ENCODE measurements at places on chromosomes 11 and 22. TPM values are rescaled to one million over a fixed set of nuclear protein-coding genes. Genes with fewer than 3 reads are reported as not detected.

DNA sequence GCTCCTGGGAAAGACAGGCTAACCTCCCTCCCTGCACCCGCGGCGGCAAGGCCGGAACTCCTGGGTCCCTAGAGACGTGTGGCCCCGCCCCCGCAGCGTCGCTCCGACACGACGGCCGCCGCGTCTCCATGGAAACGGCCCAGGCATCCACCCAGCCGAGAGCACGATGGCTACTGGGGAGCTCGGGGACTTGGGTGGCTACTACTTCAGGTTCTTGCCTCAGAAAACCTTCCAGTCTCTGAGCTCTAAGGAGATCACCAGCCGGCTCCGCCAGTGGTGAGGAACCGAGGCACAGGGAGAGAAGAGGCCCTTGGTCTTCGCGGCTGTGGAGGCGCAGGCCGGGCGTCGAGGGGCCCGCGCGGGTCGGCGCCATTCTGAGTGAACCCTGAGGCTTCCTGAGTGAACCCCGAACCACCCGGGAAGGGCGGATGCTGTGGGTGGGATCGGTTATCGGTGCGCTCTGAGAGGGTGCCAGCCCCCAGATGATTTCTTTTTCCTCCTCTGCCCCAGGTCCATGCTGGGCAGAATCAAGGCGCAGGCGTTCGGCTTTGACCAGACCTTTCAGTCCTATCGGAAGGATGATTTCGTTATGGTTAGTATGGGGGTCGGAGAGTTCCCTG, at the start of gene CFAP300:
Gene CFAP300, plus strand, starts transcription at position 133 of the 620 bp plus-strand sequence. Its CDS starts 34 bp downstream, at position 167.
- DNase-seq, result peak; percentile 41
- no peaks in the 10 kb centered on the region for H3K36me3 ChIP-seq
- H3K27me3 ChIP-seq, result no peaks in the 10 kb centered on the region
- no peaks in the 10 kb centered on the region for H3K4me1 ChIP-seq
- peak within 1 kb of the TSS; percentile 17 for H3K4me3 ChIP-seq
- H3K27ac ChIP-seq, result no peak within 1 kb of the TSS

DNA sequence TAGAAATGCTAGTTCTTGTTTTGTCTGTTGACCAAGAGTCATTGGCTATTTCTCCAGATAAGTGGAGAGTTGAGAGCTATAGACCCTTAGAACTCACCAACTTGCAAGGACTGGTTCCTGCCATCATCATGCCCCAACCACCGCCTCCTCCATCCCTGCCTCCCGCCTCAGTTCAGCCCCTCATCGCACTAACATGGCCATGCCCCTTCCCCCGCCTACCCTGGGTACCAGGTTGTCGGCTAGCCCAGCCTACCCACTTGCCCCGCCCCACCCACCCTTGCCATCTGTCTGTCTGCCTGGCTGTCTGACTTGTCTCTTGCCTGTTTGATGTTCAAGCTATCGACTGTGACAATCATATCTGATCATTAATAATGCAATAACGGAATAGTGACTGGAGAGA, 154.1 kb downstream of the TRIM29 start:
- H3K27me3 ChIP-seq, result no peaks in the 10 kb centered on the region
- no peak overlapping the region for H3K4me3 ChIP-seq
- DNase-seq, result no peak
- no peaks in the 10 kb centered on the region for H3K36me3 ChIP-seq
- no peak overlapping the region for H3K27ac ChIP-seq

Gene TIGD3
- 0.20 TPM for total RNA-seq

- no peaks in the 10 kb centered on the region for H3K27me3 ChIP-seq
- H3K27ac ChIP-seq, result no peak overlapping the region
- H3K36me3 ChIP-seq, result no peaks in the 10 kb centered on the region
- no peaks in the 10 kb centered on the region for H3K4me1 ChIP-seq
- no peak for DNase-seq
Measured at GRCh38 chr11:124339396-124340141, 19.6 kb upstream of the OR8D2 start.

- no peaks in the 10 kb centered on the region for H3K4me1 ChIP-seq
- no peak overlapping the region for H3K4me3 ChIP-seq
- H3K27ac ChIP-seq, result no peak overlapping the region
- H3K36me3 ChIP-seq, result no peaks in the 10 kb centered on the region
Measured at GRCh38 chr11:112748713-112749543, 212.3 kb upstream of the NCAM1 start.

Gene PTGDR2
- 0.12 TPM for total RNA-seq

GRCh38 chr11:93166862-93167261, 30.9 kb downstream of the SLC36A4 start:
- no peak overlapping the region for H3K27ac ChIP-seq
- no peak for DNase-seq
- no peaks in the 10 kb centered on the region for H3K36me3 ChIP-seq

Gene BTBD18
- total RNA-seq, result not detected

- no peaks in the 10 kb centered on the region for H3K27me3 ChIP-seq
- H3K27ac ChIP-seq, result no peak overlapping the region
- no peak for DNase-seq
- no peaks in the 10 kb centered on the region for H3K36me3 ChIP-seq
- no peak overlapping the region for H3K4me3 ChIP-seq
- H3K4me1 ChIP-seq, result no peaks in the 10 kb centered on the region
Measured at GRCh38 chr22:39651053-39651996, 80.8 kb downstream of the CACNA1I start.

Gene BAIAP2L2
- total RNA-seq, result 0.81 TPM

DNA sequence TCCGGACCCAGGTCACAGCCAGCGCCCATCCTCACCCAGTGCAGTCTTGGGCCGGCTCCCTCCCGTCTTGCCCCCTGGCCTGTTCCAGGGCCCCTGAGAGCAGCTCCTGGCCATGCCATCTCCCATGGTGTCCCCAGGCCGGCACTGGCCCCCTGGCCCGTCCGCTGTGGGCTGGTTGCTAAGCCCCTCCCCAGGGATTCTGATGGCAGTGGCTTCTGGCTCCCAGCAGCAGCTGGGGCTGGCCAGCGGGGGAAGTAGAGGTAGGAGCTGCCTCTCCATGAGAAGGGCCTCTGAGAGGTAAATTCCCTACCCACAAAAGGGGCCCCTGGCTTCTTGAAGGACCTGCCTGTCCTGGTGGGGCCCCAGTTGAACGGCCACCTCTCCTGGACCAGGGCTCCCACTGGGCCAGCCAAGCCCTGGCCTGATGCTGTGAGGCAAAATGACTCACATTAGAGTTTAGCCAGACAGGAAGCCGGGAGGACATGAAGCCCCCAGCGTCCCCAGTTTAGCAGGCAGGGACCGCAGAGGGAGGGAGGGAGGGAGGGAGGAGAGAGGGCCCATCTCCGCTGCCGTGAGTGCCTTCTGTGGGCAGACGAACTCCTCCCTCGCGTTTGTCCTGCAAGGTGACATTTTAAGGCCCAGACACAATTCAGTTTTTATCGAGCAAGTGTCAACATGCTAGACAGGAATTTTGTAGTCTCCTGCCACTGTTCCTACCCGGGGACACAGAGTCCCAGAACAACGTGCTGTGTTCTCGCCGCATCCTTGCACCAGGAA, 32.9 kb upstream of the GAL start:
- H3K4me1 ChIP-seq, result no peaks in the 10 kb centered on the region
- H3K27ac ChIP-seq, result no peak overlapping the region
- no peaks in the 10 kb centered on the region for H3K27me3 ChIP-seq
- no peak for DNase-seq
- no peaks in the 10 kb centered on the region for H3K36me3 ChIP-seq

Gene DDX17
- 198 TPM for total RNA-seq
